ENCODE measurements at places on chromosomes 2 and 18.

DNA sequence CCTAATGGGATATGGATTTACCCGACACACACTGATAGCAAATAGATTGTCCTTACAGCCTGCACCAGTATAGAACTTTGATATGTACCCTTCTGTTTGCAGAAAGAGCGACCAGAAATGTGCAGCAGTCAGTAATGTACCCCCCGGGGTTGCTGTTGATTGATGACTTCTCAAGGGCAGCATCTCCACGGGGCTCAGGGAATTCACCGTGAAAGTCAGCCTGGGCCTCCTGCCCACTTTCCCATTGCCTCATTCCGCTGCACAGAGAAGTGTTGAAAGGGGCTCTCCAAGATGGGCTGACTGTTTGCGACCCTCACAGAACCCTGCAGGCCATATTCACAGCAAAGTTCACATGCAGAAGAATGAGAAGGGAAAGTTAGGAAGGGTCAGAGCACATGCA lies 241.3 kb downstream of the PRKCE start:
- DNase-seq = no peak

DNA sequence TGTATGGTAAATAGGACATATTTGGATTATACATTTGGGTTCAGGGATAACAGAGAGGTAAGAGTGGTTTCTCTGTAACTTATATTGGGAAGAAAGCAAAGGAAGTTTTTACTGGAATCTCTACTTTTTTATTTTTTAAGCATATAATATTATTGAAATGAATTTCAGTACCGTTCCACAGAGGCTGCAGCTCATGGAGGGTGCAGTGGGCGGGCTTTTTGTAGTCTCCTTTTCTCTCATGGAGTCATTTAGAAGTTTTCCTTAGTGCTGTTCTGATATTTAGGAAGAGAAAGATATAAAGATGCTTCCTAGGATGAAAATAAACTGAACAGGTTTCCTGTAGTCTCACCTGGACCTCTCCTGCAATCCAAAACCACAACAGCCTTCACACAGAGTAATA lies 1153.3 kb upstream of the TMEFF2 start:
- no peak for DNase-seq

GRCh38 chr2:232580648-232580981 lies 30.1 kb downstream of the EIF4E2 start:
- DNase-seq = no peak

- no peak for DNase-seq
Observed at GRCh38 chr2:240245184-240245583, 104.7 kb upstream of the OTOS start.

- no peak for DNase-seq
Observed at GRCh38 chr2:72674982-72675915, 150.6 kb downstream of the EXOC6B start.

Data from iPS-NIHi11 (cell line).